ENCODE measurements at places on chromosomes 2 and 18. TPM values are rescaled to one million over a fixed set of nuclear protein-coding genes. Genes with fewer than 3 reads are reported as not detected.

ANKRD29 gene
- 9.1 TPM for polyA plus RNA-seq

MGAT4A gene
- 12.1 TPM for polyA plus RNA-seq

FBXO36 gene
- polyA plus RNA-seq: 16.8 TPM

IL1F10 gene
- polyA plus RNA-seq: not detected

CCDC148 gene
- polyA plus RNA-seq: 5.7 TPM

DOK6 gene
- 11.1 TPM for polyA plus RNA-seq

LRP2 gene
- polyA plus RNA-seq: 3.0 TPM

ANO7 gene
- 1.2 TPM for polyA plus RNA-seq

SOX11 gene
- 0.05 TPM for polyA plus RNA-seq

TOGARAM2 gene
- 5.2 TPM for polyA plus RNA-seq

SERPINB2 gene
- polyA plus RNA-seq: not detected

FER1L5 gene
- polyA plus RNA-seq: 15.0 TPM

NMS gene
- not detected for polyA plus RNA-seq

PLGLB1 gene
- polyA plus RNA-seq: 1.1 TPM

XDH gene
- polyA plus RNA-seq: 0.21 TPM

ASB18 gene
- polyA plus RNA-seq: 0.67 TPM

ZEB2 gene
- polyA plus RNA-seq: 38.7 TPM

PROM2 gene
- polyA plus RNA-seq: 1.3 TPM

NEDD4L gene
- 14.3 TPM for polyA plus RNA-seq

UPP2 gene
- not detected for polyA plus RNA-seq

NCKAP5 gene
- polyA plus RNA-seq: 3.0 TPM

ITGB6 gene
- 0.18 TPM for polyA plus RNA-seq

VWC2L gene
- polyA plus RNA-seq: 0.13 TPM

STARD6 gene
- 42.6 TPM for polyA plus RNA-seq

PRSS56 gene
- 0.86 TPM for polyA plus RNA-seq

CCDC74B gene
- polyA plus RNA-seq: 140 TPM

FIGLA gene
- polyA plus RNA-seq: 0.69 TPM

LIMS3 gene
- 2.6 TPM for polyA plus RNA-seq

ALPG gene
- polyA plus RNA-seq: 0.44 TPM

LBX2 gene
- polyA plus RNA-seq: 0.33 TPM

Data from testis (tissue), 5 donors.